ENCODE measurements at places on chromosomes 7 and 10.

DNA sequence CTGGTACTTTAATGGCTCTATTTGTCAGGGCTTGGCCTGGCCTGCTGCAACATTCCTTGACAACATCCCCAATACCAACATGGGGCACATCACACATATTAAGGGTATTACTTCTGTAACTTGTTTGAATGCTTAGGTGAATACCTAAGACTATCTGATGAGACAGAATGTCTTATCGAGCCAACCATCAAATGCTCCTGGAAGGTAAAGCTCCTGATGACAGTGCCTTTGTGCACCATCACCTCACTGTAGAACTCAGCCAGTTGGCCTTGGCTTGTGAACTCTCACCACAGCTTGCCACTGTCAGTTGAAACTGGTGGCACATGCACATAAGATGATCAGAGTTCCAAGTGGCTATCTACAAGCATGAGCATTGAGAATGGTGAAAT lies 3.7 kb upstream of the MYO1G start:
- no peak for DNase-seq

DNA sequence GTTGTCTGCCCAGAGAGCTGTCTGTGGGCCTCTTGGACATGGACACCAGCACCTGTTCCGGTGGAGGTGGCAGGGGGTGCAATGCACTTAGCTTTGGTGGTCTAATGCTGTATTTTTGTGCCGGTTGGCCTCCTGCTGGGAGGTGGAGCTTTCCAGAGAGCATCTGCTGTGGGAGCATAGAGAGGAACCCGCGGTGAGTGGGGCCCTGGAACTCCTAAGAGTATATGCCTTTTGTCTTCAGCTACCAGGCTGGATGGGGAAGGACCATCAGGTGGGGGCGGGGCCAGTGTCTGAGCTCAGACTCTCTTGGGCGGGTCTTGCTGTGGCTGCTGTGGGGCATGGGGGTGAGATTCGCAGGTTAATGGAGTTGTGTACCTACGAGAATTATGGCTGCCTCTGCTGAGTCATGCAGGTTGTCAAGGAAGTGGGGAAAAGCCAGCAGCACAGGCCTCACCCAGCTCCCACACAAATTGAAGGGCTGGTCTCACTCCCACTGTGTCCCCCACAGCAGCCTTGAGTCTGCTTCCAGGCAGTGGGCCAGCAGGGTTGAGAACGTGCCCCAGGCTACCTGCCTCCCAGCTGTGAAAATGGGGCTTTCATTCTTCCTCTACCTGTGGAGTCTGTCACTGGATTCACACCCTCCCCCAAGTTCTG lies 29.0 kb downstream of the JAKMIP3 start:
- DNase-seq = no peak

DNA sequence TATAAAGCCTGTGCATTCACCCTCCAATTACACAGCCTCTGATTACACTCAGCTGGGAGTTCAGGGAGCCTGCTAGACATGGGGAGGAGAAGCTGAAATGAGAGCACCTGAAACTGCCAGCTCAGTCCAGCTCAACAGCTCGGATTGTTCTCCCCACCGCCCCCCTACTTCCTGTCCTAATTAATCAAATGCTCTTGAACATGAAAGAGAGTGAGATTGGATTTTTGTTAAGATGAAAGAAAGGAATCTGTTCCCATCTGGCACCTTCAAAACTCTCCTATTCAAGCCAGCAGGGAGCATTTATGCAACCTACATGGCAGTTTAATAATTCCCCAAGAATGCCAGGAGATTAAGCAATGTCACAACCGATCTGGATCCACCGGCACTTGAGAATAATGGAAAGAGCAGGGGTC lies 98.0 kb downstream of the NPSR1 start:
- DNase-seq = no peak

- no peak for DNase-seq
Measured at GRCh38 chr7:15972862-15973275, 286.4 kb upstream of the MEOX2 start.

GRCh38 chr10:115558252-115558651 lies 465.1 kb downstream of the ATRNL1 start:
- DNase-seq = no peak

- DNase-seq = no peak
Measured at GRCh38 chr7:92875173-92875572, 38.8 kb upstream of the CDK6 start.

GRCh38 chr10:21532694-21533466 lies 1.2 kb upstream of the MLLT10 start:
- no peak for DNase-seq

DNA sequence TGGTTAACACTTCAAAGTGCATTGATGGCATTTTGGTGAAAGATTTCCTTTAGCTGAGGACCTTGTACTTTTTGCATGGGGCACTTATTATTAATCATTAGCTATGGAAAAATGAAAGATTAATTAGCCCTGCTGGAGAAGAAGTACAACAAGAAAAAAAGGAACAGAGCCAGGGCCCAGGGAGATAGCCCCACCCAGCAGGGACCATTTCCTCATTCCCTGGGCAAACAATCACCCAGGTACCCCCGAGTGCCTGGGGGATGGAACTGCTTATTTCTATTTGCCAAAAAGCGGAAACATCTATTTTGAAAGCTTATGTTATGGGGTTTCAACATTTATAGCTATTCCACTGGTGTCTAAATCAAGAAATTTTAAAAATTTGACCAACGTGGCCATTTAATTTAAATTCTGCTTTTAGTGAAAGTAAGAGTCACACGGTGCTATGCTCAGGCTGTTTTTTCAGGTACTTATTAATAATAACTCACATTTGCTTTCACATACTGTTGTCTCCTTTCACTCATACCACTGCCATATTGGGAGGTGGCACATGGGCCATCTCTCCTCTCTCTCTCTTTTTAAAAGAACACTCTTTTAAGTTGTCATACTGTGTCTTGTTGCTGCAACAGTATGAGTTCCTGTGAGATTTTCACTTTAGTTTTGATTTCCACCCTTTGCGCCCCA lies 143.6 kb upstream of the KIF5B start:
- no peak for DNase-seq

GRCh38 chr10:129926066-129927055 lies 37.7 kb downstream of the EBF3 start:
- DNase-seq = no peak

DNA sequence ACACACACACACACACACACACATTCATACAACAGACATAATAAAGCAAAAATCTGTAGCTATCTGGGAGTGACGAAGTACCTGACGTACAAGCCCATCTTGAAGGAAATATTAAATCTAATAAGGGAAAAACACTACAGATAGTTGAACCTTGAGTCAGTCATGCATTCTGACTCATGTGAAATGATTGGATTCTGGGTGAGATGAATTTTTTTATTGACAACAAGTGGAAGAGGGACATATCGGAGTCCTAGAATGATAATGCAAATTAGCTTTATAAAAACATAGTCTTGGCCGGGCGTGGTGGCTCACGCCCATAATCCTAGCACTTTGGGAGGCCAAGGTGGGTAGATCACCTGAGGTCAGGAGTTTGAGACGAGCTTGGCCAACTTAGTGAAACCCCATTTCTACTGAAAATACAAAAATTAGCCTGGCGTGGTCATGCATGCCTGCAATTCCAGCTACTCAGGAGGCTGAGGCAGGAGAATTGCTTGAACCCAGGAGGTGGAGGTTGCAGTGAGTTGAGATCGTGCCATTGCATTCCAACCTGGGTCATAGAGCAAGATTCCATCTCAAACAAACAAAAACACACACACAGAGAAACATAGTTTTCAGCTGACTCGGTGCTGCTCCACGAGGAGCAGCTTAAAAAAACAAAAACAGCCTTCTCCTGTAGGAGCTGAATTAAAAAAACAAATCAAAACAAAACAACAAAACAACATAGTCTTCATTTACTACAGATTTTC lies 154.4 kb upstream of the MKLN1 start:
- no peak for DNase-seq

DNA sequence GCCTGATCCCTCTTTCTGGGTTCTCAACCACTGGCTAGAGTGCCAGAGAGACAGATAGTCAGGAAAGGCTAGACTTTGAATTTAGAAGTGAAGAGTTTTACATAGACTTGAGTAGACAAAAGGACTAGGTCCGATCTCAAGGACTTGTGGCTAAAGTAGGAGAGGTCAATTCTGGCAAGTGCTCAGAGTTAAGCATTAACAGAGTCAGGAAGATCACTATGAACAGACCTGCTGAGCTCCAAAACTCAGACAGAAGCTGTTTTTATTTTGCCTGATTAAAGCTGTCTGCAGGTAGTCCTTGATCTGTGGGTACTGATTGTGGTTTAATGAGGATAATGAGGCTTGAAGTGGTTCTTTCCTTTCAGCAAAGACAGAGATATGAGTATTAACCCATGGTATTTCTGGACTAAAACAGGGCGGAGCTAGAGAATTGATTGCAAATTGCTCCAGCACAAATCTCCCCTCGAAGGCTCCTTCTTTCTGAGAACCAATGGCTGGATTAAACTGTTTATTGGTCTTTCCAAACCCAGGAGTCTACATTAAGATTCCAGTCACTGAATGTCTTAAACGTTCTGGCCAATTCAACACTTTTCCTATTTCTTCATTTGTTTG lies 423.2 kb downstream of the IPMK start:
- DNase-seq = no peak

- DNase-seq = no peak
Measured at GRCh38 chr10:115844591-115844990, 428.4 kb downstream of the GFRA1 start.

DNA sequence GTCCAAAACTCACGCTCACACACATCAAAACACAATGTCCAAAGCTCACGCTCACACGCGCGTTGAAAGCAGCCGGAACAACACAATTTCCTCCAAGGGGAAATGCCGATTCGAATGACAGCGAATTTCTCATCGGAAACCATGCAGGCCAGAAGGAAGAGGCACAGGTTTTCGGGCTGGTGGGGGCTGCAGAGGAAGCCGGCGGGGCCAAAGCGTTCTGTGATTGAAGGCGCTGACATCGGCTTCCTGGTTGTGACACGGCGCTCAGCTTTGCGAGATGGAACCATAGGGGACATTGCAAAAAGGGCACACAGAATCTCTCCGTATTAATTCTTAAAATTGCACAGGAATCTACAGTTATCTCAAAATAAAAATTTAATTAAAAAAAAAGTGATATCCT lies 61.3 kb downstream of the FOXL3 start:
- peak; percentile 37 for DNase-seq

DNA sequence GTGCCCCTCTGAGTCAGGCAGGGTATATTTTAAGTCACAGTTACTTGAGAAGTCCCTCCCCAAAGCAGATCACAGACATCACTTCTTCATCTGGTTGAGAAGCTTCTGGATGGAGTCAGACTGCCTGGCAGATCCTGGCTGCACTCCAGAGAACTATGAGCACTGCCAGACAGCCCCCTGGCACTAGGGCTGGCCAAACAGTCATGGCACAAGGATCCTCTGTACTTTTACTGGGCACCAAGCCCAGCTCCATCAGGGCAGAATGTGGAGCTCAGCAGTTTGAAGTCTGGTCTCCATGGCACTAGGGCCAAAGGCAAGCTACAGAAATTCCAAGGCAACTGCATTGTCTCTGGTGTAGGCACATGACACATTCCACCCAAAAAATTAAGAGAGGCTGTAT lies 162.1 kb downstream of the NRG3 start:
- no peak for DNase-seq

GRCh38 chr7:139731802-139732470 lies 45.9 kb downstream of the HIPK2 start:
- no peak for DNase-seq

DNA sequence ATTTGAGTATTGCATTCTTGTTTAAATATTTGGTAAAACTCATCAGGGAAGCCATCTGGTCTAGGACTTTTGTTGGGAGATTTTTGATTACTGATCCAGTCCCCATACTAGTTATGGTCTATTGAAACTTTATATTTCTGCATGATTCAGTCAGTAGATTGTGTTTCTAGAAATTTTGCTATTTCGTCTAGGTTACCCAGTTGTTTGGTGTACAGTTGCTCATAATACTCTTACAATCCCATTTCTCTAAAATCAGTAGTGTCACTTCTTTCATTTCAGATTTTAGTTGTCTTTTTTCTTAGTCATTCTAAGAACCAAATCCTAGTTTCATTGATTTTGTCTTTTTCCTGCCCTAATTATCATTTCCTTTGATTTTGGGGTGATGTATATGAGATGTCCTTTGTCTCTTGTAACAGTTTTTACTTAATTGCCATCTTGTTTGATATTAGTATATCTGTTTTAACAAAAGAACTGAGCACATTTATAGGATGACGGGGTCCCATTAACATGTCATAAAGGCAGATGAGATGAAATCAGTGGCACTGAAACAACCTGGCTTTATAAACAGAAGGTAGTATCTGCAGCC lies 7.9 kb downstream of the MALSU1 start:
- DNase-seq = no peak

GRCh38 chr10:97335188-97335619 lies 675 bp upstream of the FRAT2 start:
- no peak for DNase-seq

GRCh38 chr7:143299840-143300239 lies 11.7 kb downstream of the CASP2 start:
- peak; percentile 25 for DNase-seq

DNA sequence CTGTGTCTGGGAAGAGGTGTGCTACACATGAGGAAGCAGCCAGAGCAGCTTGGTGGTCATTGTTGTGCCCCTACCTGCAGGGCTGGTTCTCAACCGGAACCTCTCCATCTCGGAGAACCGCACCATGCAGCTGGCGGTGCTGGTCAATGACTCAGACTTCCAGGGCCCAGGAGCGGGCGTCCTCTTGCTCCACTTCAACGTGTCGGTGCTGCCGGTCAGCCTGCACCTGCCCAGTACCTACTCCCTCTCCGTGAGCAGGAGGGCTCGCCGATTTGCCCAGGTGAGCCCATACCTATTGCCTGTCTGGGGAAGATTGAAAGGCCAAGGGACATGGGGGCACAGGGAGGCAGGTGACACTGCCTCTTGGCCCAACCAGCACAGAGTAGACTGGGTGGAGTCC lies 29.3 kb upstream of the CSGALNACT2 start:
- no peak for DNase-seq

GRCh38 chr7:71871446-71871845 lies 540.7 kb downstream of the CALN1 start:
- no peak for DNase-seq

GRCh38 chr7:25333296-25333928 lies 105.1 kb upstream of the NPVF start:
- no peak for DNase-seq

GRCh38 chr7:66430164-66430545 lies 198.5 kb upstream of the KCTD7 start:
- DNase-seq = no peak

DNA sequence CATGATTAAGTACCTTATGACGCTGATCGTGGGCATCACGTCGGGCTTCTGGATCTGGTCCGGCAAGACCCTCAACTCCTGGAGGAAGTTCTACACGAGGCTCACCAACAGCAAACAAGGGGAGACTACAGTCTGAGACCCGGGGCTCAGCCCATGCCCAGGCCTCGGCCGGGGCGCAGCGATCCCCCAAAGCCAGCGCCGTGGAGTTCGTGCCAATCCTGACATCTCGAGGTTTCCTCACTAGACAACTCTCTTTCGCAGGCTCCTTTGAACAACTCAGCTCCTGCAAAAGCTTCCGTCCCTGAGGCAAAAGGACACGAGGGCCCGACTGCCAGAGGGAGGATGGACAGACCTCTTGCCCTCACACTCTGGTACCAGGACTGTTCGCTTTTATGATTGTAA lies 2.5 kb downstream of the FZD1 start:
- DNase-seq = no peak

All from T-helper 22 cell (primary cell).